AG09319 (cell line): ENCODE measurements at places on chromosomes 13 and 19.

DNA sequence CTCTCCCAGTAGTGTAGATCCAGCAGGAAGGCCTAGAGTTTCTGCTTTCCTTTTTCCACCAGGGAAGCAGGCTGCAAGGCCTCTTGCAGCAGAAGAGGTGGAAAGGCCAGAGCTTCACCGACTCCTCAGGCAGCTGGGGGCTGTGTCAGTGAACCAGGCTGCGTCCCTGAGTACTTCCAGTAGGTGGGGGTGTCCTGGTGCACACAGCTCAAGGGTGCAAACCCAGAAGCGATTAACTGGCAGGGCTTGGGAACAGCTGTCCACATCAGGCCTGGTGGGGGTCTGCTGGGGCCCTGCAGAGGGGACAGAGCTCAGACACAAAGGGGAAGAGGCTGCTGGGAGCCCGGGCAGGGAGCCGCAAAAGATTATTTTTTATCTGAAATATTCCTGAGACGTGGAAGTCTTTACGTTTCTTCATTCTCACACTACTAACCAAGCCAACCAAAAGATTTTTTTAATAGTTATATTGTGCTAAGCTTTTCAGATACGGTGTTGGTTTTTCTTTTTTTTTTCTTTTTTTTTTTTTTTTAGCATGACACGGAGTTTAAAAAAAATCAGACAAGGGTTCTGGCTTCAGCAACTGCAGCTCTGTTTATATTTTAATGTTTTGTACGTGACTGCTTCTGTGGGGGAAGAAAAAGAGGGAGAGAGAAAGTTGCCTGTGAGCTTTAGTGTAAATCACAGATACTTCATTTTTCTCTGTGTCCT lies 11.0 kb downstream of the TSHZ3 start:
- DNase-seq = no peak

DNA sequence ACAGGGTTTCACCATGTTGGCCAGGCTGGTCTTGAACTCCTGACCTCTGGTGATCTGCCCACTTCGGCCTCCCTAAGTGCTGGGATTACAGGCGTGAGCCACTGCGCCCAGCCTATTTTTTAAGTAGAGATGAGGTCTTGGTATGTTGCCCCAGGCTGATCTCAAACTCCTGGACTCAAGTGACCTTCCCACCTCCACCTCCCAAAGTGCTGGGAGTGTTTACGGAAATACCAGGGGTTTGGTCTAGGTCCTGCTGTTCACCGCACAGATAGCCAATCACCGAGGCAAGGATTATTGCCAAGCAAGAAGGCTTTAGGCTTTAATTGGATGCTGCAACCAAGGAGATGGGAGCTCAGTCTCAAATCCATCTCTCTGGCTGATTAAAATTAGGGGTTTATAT lies 11.6 kb downstream of the CLEC4G start:
- no peak for DNase-seq

- DNase-seq = no peak
These were observed 419.4 kb downstream of the UQCRFS1 start for GRCh38 chr19:28793391-28794168.

- no peak for DNase-seq
These were observed 405.1 kb downstream of the FOXO1 start for GRCh38 chr13:40261336-40261735.

DNA sequence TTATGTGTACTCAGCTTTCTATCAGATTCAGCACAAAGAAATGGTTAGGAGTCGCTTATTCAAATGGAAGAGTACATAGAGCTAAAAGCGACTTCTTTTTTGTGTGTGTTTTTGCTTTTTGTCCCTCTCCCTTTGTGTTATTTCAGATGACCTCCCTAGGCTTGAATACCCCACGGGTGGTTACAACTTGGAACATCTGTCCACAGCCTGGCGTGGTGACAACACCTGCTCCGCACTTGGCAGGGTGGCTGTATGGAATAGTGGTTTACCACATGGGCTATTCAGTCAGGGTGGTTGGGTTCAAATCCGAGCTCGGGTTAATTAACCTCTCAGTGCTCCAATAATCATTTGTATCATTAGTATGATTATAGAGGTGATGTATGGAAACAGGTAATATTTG lies 151.6 kb upstream of the FREM2 start:
- no peak for DNase-seq

DNA sequence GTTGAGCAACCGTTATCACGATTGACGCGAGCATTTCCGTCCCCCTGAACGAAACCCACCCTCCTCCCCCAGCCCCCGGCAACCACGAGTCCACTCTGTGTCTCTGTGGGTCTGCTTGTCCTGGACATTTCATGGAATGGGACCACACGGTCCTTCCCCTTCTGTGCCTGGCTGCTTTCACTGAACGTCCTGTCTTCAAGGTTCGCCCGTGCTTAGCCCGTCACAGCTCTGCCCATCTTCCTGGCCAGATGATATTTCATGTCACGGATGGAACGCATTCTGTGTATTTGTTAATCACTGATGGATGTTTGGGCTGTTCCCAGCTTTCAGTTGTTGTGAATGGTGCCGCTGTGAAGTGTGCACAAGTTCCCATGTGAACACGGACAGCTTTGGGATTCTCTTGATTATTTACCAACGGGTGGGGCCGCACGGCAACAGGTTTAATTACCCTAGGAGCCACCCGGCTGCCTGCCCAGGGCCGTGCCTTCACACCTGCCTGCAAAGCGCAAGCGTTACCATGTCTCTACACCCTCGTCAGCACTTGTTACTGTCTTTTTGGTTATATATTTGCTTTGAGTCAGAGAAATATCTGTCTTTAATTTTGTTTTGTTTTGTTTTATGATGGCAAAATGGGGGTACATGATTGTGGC lies 42.5 kb downstream of the RASA3 start:
- no peak for DNase-seq

DNA sequence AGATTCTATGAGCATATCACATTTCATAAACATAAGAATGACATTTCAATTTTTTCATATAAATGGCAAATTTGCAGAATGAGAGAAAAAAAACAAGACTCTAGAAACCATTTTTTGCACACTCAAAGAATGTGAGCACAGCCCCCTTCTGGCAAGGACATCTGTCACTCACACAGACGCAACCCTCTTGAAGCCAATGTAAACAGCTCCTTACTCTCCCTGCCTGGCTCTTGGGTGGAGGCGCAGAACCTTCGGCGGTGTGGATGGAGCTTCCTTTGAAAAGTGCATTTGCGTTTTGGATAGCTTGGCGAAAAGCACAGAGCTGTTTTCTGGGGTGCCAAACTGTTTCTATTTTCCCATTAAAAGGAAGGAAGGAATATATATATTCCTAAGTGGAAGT lies 367.6 kb upstream of the TSHZ3 start:
- DNase-seq = no peak

DNA sequence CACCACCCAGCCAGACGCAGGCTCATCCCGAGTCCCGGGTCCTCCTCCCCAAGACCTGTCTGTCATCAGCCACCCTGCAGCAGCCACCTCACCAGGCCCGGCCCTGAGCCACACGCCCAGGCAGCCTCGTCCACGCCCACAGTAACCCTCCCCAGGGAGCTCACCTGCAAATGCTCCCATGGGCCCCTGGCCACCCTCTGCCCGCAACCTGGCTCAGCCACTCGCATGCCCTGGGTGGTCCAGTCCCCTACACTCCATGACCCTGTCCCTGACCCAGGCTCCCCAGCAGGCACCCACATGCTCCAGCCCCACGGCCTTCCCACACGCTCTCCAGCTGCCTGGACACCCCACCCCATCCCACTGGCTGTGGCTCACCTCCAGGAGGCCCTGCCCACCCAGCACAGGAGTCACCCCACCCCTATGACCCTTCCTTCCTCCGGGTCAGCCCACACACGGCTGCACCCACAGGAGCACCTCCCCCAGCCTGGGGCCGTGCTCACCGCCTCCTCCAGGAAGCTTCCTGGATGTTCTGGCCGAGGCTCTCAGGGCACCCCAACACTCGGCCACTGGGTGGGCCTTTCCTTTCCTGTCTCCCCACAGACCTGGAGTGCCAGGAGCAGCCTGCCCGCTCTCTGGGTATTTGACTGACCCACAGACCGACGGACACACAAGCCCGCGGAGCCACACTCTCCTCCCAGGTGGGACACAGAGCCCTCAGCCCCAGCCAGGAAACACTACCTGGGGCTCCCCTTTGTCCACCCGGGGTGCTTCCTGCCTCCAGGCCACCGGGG lies 3.6 kb downstream of the TMEM259 start:
- DNase-seq = no peak

GRCh38 chr13:62375653-62376052 lies 960.0 kb upstream of the PCDH20 start:
- DNase-seq = no peak

DNA sequence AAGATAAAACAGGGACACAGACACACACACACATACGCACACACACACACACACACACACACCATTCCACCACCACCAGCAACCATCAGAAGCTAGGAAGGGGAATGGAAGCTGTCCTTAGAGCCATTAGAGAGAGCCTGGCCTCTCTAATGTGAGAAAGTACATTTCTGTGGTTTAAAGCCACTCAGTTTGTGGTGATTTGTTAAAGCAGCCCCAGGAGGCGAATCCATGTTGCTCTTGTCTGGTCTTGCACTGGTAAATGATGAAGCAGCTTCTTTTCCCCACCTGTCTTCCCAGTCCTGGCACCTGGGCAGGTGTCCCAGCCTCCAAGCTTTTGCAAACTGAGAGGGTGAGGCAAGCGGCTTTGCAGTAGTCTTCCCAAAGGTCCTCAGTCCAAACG lies 118.9 kb upstream of the KL start:
- no peak for DNase-seq

DNA sequence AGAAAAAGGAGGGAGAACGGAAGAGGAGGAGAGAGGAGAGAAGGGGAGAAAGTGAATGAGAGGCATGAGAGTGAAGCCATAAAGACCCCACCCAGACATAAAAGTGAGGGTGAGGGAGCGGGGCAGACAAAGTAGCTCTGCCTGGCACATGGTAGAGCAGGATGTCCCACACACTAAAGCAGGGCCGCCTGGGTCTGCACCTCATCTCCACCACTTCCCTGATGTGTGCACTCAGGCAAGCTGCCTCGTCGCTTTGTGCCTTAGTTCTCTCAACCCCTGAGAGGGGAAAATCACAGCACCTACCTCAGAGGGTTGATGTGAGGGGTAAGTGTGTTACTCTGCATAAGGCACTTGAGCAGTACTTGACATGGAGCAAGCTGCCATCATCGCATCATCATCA lies 488.1 kb downstream of the COG6 start:
- DNase-seq = no peak

- no peak for DNase-seq
These were observed 651 bp upstream of the POLR1D start for GRCh38 chr13:27621116-27621365.

- DNase-seq = no peak
These were observed 199.2 kb downstream of the COL4A1 start for GRCh38 chr13:110107568-110108347.

DNA sequence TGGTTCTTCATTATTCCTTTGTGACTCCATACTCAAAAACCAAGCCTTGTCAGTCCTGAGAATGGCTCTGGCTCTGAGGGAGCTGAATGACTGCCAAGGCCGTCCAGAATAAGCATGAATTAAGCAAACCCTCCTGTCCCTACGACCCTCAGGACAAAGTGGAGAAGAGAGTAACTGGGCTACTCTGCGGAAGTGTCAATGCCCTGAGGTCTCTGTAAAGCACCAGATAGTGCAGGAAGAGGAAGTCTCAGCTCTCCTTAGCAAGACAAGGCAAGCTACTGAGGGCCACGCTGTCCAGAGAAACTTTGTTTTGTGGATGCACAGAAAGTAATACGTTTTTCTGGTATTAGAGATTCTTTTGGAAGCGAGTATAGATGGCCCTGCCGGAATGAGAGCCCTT lies 94.1 kb downstream of the RNASEH2B start:
- no peak for DNase-seq

DNA sequence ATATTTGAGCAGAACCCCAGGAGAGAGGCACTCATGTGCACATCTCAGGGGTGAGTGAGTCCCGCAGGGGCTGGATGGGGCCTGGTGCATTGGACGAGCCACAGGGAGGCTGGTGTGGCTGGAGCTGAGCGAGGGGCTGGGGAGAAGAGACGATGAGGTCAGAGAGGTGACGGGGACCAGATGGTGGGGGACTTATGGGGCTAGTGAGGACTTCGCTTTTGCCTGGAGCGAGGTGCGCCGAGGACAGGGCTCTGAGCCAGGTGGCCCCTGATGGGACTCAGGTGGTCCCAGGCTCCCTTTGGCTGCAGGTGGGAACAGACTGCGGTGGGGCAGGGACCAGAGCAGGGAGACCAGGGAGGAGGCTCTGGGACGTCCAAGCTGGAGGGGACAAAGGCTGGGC lies 6.9 kb upstream of the FXYD3 start:
- no peak for DNase-seq

DNA sequence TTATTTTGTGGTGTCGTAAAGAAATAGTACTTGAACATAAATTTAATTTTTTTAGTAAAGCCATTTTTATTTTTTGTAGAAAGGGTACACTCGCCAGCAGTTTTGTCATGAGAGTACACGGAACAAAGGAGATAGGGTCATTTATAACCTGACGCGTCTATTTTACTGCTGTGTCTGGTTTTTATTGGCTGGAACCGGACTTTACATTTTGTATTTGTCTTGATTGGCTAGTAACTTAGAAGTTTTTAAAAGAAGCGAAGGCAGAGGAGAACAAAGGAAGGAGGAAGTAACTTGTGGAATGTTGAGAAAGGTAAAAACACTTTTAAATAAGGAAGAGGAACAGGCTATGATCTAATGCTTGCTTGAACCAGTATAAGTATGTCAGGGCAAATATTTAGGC lies 43.5 kb downstream of the TRPM4 start:
- no peak for DNase-seq

DNA sequence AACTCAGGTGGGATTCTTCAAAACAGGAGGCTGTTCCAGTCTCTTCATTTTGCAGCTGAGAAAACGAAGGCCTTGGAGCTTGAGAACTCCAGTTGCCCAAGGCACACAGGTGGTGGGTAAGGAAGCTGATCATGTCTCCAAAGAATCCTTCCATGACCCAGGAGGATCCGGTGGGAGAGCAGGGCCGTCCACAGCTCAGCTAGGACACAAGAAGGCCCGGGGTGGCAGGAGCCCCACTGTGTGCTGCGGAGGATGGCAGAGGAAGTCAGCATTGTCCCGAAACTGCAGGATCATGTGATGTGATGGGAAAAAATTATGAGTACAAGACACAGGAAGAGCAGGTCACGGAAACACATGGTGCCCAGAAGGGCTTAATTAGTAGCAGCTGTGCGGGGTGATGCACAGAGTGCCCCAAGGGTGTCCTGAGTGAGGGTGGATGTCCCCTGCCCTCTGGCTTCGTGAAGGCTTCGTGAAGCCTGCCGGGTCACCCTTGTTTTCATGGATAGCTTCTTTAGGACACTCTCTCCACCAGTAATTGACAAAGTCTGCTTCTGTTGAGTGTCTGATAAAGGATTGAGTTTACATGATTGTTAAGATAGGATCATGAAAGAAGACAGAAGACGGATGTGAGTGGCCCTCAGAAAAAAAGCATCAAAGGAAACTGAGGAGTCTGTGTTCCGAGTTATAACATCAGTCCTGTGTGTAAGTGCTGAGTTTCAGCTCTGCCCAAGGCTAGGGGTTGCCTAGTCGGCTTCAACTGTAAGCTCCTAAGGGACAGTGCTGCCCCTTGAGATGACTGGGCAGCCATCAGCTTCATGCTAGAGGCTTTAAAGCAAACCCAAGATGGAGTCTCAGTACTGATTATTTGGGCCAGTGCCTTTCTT lies 33.8 kb upstream of the SACS start:
- DNase-seq = no peak
